ENCODE measurements at places on chromosomes 11 and 22. TPM values are rescaled to one million over a fixed set of nuclear protein-coding genes. Genes with fewer than 3 reads are reported as not detected.
A peak's percentile ranks its signal among the peaks of the same experiment; 100 is the strongest.

DNA sequence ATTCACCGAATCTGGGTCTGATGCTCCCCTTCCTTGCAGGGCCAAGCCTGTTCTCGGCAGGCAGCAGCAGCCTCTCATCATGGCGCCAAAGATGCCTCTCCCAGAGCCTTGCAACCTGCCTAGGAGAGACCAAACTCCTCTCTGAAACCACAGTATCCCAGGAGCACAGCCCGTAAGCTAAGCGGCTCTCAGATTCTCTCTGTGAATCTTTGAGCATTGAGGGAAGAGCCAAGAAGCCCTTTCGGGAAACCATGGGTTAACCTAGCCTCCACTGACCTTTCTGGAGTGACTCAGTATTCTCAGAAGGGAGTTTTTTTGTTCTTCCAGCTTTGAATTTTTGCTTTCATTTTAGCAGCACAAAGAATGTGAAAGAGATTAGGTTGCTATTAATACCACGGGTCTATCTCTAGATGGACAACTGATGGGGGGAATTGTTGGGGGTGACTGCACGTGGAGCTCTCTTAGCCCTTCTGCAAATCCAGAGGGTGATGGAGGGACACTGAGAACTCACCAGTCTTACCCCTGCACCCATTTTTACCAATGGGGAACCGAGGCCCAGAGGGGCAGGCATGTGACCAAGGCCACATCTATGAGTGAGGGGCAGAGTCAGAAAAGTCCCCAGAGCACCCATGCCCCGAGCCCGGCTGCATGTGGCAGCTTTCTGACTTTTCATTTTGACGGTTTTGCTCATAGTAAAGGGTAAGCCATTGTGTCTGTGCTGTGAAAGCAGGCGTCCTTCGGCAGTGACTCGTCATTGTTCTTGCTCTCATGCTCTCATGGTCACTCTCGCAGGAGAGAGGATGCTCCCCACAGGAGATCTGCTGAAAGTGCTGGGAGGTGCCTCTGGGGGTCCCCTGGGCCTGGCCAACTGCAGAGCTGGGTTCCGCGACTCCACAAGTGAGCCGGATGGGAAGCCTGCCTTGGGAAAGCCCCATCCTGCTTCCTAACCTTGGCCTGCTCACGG, 36.0 kb downstream of the IRAG1 start:
- peak overlapping the region; percentile 62 for H3K27ac ChIP-seq
- H3K4me3 ChIP-seq: peak overlapping the region; percentile 70
- peaks cover 13% of the 10 kb centered on the region for H3K4me1 ChIP-seq
- no peaks in the 10 kb centered on the region for H3K36me3 ChIP-seq
- no peaks in the 10 kb centered on the region for H3K27me3 ChIP-seq

DNA sequence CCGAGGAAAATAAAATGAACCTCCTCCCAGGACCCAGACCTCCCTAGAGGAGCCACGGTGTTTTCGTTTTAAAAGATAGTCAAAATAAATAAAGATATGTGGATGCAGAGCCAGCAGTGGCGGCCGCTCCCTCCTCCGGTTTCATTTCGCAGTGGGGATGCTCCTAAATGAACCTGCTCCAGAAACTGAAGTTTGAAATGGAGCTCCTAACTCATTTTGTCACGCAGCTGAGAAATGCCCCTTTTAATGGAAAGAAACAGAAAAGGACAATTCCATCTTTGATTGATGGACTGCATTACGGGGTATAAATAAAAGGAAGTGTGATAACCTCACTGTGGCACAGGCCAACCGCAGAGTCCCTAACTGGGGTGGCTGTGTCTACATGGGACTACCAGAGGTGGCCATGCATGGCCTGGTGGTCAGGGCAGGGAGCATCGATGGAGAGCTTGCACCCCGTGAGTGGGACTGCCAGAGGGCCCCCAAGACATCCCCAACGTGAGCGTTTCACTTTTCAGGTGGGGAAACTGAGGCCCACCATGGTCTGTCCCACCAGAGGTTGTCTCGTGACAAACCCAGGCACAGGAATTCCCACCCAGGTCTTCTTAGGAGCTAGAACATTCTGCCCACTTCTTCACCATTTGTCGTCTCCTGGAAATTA, 426.6 kb downstream of the BRD1 start:
- peaks cover 14% of the 10 kb centered on the region for H3K27me3 ChIP-seq
- H3K36me3 ChIP-seq: no peaks in the 10 kb centered on the region

DNA sequence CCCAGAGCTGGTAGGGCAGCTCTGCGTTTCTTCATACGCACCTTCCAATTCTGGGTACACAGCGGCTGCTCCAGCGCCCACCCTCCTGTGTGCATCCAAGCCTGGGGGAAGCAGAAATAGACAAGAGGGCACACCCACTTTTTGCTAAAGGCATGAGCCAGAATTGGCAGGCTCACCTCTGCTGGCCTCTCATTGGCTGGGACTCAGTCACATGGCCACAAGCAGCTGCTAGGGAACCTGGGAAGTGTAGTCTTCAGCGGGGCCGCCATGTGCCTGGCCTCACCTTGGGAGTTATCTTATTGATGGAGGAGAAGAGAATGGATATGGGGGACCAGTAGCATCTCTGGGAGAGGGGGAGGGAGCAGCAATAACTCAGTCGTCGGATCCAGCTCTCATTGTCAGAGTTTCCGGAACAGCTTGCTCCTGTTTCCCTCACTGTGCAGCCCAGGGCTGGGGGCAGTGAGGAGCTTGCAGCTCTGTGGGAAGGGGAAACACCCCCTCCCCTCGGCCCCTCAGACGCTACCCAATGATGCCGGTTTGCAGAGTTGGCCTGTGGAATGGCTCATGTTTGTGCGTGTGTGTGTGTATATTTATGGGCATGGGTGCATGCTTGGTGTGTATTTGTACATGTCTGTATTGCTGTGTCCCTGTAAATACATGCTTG, 11.8 kb upstream of the MIEF1 start:
- no peaks in the 10 kb centered on the region for H3K27me3 ChIP-seq
- peak overlapping the region; percentile 23 for H3K4me3 ChIP-seq
- no peaks in the 10 kb centered on the region for H3K36me3 ChIP-seq
- ATAC-seq: peak; percentile 100
- peak overlapping the region; percentile 51 for H3K27ac ChIP-seq
- H3K4me1 ChIP-seq: peaks cover 6% of the 10 kb centered on the region

DNA sequence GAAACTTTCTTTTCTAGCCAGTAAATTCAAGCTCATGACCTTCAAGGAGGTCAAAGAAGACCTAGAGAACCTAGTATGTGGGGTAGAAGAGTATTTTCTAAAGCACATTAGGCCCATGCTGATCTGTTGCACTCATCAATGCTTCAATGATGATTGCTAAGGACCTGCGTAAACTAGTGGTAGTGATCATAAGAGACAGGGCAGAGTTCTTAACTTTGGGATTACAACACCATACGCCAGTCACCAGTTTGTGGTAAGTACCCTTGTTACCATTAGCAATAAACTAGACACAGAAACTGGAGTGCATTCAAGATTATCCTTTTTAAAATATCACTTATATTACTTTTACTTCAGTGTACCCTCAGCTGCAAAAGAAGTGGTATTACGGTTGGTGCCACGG, 490.3 kb downstream of the BUD13 start:
- H3K36me3 ChIP-seq: no peaks in the 10 kb centered on the region
- H3K27me3 ChIP-seq: peaks cover 4% of the 10 kb centered on the region
- no peak overlapping the region for H3K4me3 ChIP-seq

The TRPM5 gene
- total RNA-seq: not detected

GRCh38 chr11:88012456-88012855, 162.8 kb downstream of the RAB38 start:
- no peak overlapping the region for H3K27ac ChIP-seq
- no peak for ATAC-seq
- H3K36me3 ChIP-seq: no peaks in the 10 kb centered on the region

GRCh38 chr11:8313504-8314090, 49.9 kb upstream of the LMO1 start:
- H3K4me3 ChIP-seq: no peak overlapping the region
- ATAC-seq: no peak
- no peaks in the 10 kb centered on the region for H3K36me3 ChIP-seq
- H3K4me1 ChIP-seq: no peaks in the 10 kb centered on the region

DNA sequence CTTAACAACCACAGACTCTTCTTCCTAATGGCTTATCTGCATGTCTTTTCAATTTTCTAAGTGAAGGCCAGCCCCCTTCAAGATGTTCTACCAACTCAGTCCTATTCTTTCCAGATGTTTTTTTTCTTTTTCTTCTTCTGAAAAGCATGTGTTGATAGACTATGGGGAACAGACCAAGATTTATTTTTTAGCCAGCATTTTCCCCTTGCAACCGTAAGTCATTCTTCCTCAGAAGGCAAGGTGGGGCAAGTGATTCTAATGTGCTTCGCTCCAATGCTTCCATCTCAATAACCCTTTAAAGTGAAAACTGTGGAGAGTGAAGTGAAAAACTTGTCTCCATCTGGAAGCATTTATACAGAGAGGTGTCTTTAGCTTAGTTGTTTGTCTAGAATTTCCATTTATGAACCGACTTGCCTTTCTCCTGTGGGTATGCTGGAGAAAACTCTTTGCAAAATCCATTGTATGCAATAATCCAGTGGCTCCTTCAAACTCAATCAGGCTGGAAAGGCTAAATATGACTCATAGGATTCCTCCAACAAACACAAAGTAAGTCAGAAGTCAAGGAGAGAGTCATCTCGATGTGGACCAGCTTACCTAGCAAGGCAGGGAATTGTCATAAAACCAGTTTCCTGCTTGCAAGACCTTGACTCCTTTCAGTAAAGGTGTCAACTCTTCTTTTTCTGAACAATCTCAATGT, 83.7 kb downstream of the MAML2 start:
- H3K36me3 ChIP-seq: no peaks in the 10 kb centered on the region
- no peaks in the 10 kb centered on the region for H3K27me3 ChIP-seq
- peak overlapping the region; percentile 68 for H3K4me3 ChIP-seq

Data from activated T-helper 17 cell treated with anti-CD3 and anti-CD28 coated beads, Interleukin-2, amount 50 U/mL, for 72 hours (primary cell).